ENCODE measurements at places on chromosomes 4 and X.

DNA sequence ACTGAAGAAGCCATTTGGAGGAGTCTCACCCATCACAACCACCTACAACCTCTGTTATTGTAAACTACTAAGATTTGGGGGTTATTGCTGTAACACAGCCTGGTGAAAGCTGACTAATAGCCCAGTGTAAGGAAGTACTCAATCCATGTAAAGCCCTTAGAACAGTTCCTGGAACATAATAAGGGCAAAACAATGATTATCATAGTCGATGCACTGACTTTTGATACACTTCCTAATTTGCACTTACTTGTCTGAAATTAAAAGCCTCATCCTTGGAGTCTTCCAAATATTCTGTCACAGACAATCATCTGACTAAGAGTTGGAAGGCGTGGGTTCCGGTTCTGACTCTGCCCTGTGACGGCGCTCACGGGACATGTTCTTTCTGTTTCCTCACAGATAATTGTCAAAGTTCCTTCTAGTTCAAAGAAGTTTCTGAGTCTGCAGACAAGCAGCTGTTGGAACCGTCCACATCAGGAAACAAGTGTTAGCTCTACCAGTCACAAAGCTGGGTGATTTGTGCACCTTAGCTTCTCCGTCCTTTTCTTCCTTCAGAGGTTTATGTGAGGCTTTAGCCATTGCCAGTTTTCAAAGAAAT is 33.4 kb upstream of the RASGEF1B start:
- no peak for DNase-seq

DNA sequence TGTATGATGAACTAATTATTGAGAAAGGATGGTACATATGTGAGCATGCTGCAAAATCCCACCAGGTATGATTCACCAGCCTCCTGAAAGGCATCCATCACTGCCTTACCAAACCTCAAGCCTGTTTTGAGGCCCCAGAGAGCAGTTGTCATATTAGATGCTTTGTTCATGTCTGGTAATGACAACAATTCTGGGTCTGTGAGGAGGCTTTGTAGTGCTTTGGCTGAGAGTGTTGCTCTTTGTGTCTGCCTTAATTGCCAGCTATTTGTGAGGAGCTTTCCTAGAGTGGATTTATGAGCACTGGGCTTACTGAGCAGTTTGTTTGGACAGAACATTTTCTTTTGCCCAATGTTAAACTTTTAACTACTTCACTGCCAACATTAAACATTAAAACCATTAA is 69.2 kb downstream of the HEPH start:
- no peak for DNase-seq

GRCh38 chr4:136183513-136183912 is 1348.8 kb downstream of the PCDH18 start:
- no peak for DNase-seq

- no peak for DNase-seq
These were observed 77.1 kb downstream of the EVC start for GRCh38 chr4:5788144-5788543.

DNA sequence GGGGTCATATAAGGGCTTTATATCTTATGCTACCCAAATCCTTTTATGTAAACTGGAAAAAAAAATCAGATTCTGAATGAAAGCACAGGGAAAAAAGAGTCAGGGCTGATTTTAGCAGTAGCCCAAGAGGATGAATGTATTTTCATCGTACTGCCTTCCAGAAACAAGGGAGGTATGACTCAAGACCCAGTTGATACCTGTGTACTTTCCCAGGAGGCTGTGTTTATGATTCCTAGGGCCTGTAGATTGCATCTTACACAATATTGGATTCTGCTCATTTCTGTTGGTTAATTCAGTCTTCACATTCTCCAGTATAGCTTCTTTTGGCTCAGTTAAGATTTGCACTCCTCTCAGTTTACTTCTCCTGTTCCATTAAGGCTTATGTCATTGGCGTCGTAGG is 127.9 kb upstream of the LIMCH1 start:
- DNase-seq, result no peak

- DNase-seq, result no peak
These were observed 1473.4 kb upstream of the TENM3 start for GRCh38 chr4:180769791-180770190.

- DNase-seq, result no peak
These were observed 1.6 kb downstream of the BANK1 start for GRCh38 chr4:101792056-101792590.

DNA sequence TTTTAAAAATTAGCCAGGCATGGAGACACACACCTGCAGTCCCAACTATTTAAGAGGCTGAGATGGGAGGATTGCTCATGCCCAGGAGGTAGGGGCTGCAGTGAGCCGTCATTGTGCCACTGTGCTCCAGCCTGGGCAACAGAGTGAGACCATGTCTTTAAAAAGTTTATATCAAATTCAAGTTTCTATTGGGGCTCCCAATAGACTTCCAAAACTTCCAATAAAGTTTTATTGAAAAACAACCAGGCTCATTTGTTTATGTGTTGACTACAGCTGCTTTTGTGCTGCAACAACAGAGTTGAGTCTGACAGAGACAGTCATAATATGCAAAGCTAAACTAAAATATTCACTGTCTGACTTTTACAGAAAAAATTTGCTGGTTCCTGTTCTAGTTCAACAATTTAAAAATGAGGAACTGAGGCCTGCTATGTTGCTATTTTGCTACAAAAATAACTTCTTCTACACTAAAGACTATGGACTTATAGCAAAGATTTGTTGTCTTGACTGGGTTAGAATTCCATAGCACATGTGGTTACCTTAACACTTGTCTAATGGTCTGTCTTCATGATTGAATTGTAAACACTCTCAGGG is 63.3 kb upstream of the RELL1 start:
- no peak for DNase-seq

- DNase-seq, result no peak
These were observed 12.9 kb upstream of the WDR19 start for GRCh38 chr4:39169426-39169825.

DNA sequence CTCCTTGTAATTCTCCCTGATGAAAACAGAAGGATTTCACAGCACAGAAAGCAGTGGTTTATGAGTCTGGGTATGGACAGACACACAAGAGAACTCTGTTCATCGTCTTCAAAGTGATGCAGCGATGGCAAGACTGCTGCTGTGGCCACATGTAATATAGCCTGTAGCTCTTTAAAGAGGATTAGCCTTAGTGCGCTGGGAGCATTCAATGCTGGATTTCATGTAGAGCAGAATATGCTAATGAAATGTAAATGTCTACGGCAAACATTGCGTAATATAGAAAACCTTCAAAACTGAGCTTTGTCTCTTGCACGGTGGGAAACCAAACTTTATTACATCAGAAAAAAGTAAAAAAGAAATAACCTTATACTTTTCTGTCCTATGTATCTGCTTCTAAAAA is 42.9 kb downstream of the ALPK1 start:
- no peak for DNase-seq

DNA sequence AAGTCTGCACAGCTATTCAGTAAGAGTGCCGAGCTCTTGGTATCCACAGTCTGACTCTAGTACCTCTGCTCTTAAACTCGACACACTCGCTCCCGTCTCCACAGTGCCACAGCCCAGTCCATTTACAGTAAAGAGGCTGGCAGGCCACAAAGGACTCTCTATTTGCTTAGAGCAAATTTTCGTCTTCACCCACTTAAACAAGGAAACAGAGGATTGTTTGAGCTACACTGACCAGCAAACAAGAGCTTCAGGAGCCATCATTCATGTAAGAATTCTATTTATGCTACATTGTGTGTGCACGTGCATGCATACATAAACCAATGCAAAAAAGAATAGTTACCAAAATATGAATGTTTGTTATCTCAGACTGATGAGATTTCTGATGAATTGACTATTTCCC is 290.2 kb downstream of the USP46 start:
- DNase-seq, result no peak

DNA sequence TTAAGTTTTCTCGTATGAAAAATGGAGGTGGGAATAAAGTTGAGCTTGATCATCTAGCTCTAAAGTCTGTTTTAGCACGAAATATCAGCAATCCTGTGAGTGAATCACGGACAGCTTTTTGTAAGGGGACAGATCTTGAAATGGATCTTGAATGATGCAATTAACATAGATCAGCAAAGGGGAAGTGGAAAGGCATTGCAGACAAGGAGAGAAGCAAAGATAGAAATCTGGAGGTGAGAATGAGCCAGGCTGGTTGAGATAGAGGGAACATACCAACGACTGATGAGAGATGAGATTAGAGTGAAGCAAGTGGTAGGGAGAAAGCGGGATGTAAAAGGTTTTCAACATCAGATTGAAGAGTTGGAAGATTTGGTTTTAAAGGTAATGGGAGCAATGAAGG is 4.6 kb upstream of the DGKK start:
- DNase-seq, result no peak

DNA sequence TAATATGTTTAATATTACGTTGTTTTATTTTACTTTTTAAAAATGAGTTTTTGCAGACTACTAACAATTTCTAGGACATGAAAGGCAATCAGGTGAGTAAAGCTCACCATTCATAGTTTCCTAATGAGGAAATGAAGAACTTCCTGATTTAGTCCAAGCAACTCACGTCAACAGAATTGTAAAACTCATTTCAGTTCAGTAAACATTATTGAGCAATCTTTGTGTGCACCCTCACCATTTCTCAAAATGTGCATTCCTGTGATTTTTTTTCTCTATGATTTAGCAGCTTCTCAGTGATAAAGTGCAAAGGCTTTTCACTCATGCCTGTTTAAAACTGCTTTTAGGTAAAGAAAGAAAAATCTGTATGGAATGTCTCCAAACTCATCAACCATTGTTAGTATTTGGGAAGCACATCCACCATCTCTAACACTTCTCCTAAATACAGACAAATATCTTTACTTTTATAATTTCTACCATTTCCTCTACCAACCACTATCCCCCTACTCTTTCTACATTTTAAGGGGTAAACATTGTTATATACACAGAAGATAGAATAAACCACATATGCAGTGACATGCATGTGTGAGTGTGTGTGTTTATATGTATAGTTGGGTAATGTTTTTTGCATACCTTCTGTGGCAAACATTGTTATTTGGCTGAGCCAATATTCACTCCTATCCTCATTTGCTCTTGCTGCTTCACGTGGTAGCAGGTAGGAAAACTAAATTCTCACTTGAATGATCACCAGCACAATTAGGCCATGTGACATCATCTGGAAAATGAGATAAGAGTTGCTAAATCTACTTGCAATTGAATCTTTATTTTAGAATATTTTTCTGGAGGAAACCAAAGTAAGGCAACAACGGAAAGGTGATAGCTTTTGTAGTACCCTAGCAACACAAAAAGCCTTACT is 54.7 kb upstream of the PRDM8 start:
- DNase-seq, result no peak

DNA sequence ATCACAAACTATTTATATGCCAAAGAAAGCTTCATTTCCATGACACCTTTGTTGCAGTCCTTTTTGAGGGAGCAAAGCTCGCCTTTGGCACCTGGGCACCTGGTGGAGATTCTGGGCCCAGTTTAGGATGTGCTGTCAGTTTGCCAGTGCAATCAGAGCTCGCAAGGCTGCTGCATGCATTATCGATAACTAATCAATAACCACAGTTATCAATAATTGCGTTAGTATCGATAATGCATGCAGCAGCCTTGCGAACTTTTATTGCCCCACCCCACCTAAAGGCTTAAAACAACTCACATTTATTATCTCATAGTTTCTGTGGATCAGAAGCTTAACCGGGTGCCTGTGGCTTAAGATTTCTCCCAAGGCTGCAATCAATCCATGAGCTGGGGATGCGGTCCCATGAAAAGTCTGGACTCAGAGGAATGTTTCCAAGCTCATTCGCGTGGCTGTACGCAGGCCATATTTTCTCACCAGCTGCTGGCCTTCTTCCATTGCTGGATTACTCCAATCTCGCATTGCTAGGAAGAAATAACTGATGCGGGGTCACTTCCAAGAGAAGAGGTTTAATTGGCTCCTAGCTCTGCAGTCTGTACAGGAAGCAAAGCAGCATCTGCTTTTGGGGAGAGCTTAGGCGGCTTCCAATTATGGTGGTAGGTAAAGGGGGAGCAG is 6.2 kb upstream of the AFAP1 start:
- DNase-seq, result no peak

DNA sequence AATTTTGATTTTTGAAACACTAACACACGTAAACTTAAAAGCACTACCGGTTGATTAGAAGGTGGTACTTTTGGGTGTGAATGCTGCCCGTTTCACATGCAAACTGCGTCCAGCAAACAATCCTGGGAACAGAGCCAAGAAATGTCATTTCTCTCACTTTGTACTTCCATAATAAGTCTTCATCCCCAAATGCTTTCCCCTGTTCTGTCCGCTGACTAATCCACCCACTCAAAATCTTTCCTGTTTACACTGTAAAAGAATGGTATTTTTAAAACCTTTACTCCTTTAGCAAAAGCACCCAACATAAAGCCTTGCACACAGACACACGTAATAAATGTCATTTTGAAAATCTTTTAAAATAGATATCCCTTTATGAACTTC is 39.1 kb upstream of the PDLIM5 start:
- DNase-seq, result peak; percentile 91

DNA sequence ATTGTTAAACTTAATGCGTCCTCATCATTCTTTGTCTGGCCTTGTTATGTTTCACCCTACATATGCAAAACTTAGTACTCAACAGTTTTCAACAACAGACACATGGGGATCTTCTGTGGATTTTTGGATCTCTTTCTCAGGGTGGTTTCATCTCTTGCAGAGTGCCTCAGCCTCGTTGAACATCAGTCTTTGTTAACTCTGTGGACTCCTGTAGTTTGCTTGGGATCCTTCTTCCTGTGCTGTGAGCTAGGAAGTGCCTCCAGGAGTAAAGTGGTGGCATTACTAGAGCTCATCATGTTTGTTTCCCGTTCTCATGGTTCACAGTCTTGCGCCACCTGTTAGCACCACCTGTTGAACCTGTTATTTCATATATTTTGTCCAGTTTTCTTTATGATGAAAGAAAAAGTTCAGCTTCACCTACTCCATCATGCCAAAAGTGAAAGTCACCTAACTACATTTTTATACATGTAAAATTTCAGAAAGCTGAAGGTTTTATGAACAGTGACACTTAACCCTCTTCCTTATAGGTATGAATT is 27.5 kb upstream of the NDUFC1 start:
- DNase-seq, result no peak

- DNase-seq, result no peak
These were observed 68.8 kb downstream of the DDX60L start for GRCh38 chr4:168411318-168412150.

DNA sequence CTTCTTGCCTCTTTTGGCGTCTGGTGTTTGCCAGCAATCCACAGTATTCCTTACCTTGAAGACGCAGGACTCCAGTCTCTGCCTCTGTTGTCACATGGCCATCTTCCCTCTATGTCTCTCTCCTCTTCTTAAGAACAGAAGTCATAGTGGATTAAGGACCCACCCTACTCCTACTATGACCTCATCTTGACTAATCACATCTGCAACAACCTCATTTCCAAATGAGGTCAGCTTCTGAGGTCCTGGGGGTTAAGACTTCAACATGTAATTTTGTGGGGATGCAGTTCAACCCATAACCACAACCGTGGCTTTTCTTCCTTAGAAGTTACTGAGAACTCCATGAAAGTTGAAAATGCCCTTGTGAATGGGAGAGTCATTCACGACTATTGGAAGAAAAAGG is 23.3 kb downstream of the TLR8 start:
- no peak for DNase-seq

DNA sequence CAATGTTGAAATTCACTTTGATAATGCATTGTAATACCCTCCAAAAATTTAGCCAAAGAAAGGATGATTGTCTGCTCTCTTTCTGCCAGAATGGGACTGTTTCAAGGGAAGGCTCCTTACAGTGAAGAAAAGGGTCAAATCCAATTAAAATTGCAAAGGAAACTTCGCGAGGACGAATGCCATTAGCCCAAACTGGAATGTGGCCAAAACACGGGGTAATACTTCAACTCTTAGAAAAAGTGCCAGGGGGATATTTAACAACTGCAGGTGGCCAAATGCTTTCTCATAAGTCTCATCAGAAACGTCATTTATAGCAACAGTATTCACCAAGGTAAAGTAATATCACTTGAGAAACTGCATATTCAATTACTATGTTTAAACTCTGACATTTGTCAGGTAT is 29.0 kb downstream of the NKX3-2 start:
- no peak for DNase-seq

Measured in pulmonary artery endothelial cell (primary cell).